Spinal cord (tissue), 10 donors: ENCODE measurements at places on chromosomes 12 and 14. TPM values are rescaled to one million over a fixed set of nuclear protein-coding genes. Genes with fewer than 3 reads are reported as not detected.

CLEC9A gene
- total RNA-seq = 0.59 TPM

RD3L gene
- total RNA-seq = not detected

VWF gene
- 76.6 TPM for total RNA-seq

ANO2 gene
- 19.2 TPM for total RNA-seq

VRK1 gene
- 20.8 TPM for total RNA-seq

SNAPC1 gene
- 8.3 TPM for total RNA-seq

ZNF140 gene
- 50.0 TPM for total RNA-seq

CIDEB gene
- total RNA-seq = 4.9 TPM

SRRM4 gene
- 6.6 TPM for total RNA-seq

ST8SIA1 gene
- 38.6 TPM for total RNA-seq

SERPINA5 gene
- total RNA-seq = 1.6 TPM

SPTB gene
- 31.1 TPM for total RNA-seq

MDP1 gene
- 46.2 TPM for total RNA-seq
